NCI-H1048 (cell line): ENCODE measurements at places on chromosomes 2 and 18.

GRCh38 chr2:196226707-196227065, 55.3 kb upstream of the STK17B start:
- DNase-seq = no peak

DNA sequence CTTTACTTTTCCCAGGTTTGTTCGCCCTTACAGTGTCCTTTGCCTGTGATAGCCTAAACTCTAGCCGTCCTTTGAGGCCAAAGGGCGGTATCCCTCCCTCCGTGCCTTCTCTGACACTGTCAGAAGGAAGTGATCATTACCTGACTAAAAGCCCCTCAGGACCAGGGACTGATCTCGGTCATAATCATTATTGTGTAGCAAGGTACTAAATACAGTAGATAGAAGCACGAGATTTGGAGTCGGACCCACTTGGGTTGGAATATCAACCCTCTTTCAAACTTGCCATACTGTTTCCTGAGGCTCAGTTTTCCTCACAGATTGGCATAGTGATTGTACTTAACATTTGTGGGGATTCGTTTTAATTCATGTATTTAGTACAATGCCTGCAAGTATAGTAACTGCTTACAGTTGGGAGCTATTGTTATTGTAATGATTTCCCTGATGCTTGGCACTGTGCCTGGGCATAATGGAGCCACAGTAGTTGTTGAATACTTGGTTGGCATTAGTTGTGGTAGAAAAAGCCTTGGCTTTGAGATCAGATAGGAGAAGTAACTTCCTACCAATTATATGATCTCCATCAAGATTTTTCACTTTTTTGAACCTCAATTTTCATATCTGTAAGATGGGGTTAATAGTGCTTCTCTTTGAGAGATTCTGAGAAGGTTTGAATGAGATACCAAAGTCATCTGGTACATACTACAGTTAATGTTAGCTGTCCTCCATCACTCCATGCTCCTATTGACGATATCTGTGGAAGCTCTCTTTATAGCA, 836 bp downstream of the STK11IP start:
- no peak for DNase-seq

GRCh38 chr2:126891681-126892500, 6.8 kb upstream of the TEX51 start:
- no peak for DNase-seq

DNA sequence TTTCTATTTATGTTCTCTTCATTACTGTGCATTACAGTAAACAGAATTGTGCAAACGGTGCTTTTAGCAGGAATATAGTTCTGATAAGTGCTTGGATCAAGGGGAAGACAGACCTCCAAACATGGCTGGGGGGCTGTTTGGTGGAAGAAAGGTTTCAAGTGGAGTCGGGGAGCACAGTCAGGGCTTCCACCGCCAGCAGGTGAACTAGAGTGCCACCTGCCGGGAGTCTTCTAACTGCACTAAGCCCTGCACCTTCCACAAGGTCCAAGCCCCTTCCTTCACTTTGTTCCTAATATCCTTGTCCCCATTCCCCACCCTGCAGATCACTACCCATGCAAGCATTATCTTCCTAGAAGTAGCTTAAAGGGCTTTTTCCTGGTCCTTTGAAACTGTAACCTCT, 11.1 kb downstream of the ONECUT2 start:
- no peak for DNase-seq

GRCh38 chr2:106138543-106139237, 55.4 kb downstream of the UXS1 start:
- DNase-seq = no peak

DNA sequence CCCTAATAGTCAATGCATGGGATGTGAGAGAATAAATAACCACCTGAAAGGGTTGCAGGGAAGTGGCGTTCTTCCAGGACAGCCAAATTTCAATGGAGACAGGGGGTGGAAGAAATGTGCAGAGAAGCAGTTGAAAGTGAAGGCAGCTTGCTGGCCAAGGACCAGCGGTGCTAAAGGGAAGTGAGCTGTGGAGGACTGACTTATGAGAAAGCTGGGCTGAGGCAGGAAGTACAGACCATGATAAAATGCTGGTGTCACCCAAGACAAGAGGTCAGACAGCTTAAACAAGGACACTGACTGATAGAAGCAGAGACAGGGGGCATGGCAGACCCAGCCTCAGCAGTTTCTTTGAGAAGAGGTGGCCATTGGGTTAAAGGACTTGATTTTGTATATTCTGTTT, 106.7 kb downstream of the DTNB start:
- no peak for DNase-seq

- DNase-seq = no peak
Observed at GRCh38 chr2:109382226-109382895, 231.4 kb downstream of the SEPTIN10 start.

GRCh38 chr2:45680351-45680967, 29.0 kb downstream of the PRKCE start:
- DNase-seq = no peak

DNA sequence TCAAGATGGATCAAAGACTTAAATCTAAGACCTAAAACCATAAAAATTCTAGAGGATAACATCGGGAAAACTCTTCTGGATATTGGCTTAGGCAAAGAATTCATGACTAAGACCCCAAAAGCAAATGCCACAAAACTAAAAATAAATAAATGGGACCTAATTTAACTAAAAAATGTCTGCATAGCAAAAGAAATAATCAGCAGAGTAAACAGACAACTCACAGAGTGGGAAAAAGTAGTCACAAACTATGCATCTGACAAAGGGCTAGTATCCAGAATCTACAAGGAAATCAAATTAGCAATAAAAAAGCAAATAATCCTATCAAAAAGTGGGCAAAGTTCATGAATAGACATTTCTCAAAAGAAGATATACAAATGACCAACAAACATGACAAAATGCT, 18.2 kb upstream of the ASB18 start:
- no peak for DNase-seq

- no peak for DNase-seq
Observed at GRCh38 chr2:226869371-226869770, 33.5 kb downstream of the RHBDD1 start.

DNA sequence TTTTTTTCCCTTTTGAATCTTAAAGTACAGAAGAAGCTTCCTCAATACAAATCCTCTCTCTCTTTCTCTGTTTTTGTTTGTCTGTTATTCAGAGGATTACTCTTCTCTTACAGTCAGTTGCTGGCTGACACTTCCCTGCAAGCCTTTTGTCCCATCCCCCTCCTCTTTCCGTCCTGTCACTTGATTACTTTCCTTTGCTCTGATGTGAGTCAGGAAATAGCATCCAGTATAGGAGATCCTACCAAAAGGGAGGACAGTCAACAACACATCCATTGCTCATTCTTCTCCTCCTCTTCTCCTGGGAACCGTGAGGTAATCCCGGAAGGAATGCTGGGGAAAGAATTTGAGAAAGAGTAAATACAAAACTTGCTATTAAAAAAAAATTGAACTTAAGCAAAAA, 79.3 kb upstream of the SCN7A start:
- no peak for DNase-seq

GRCh38 chr2:225691711-225692110, 292.2 kb downstream of the NYAP2 start:
- no peak for DNase-seq

DNA sequence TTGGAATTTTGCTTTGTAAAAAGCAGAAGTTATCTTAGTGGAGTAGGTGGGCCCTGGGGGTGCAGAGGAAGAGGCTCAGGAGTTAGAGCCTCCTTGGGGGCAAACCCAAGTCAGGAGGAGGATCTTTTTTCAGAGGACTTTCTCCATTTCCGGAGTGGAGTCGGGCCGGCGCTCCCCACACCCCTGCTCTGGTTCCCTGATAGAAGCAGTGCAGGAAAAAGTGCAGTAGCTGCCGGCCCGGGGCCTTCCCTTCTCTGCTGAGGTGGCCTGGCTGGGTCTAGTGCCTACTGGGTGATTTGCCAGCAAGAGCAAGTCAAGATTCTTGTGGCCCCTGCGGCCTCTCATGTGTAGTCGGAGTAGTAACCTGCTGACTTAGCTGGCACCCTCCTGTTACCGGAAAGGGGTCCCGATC, 124.2 kb upstream of the HS6ST1 start:
- DNase-seq = no peak

- no peak for DNase-seq
Observed at GRCh38 chr2:209988010-209988409, 14.4 kb upstream of the RPE start.

GRCh38 chr2:19654310-19655090, 247.3 kb downstream of the TTC32 start:
- no peak for DNase-seq

GRCh38 chr2:195121341-195121740, 535.7 kb upstream of the SLC39A10 start:
- no peak for DNase-seq

DNA sequence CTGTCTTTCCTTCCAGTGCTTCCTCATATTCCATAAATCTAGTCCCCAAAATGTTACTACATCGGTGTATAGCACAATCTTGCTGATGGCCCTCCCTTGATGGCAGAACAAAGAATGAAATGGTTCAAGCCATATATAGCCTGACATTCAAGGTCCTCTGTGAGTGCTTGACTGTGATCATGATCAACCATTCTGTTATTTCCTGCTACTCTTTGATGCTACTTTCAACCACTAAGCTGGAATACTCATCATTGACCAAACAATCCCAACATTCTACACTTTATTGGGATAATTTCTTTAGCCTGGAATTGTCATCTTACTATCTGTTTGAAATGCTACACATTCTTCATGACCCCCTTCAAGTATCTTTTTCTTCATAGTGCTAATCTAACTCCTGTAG, 633.9 kb downstream of the PLCL1 start:
- DNase-seq = no peak

- DNase-seq = no peak
Observed at GRCh38 chr2:174624895-174625430, 27.4 kb upstream of the WIPF1 start.

GRCh38 chr18:44828080-44828479, 147.4 kb downstream of the SETBP1 start:
- DNase-seq = no peak
